ENCODE measurements at places on chromosomes 3 and 15.

DNA sequence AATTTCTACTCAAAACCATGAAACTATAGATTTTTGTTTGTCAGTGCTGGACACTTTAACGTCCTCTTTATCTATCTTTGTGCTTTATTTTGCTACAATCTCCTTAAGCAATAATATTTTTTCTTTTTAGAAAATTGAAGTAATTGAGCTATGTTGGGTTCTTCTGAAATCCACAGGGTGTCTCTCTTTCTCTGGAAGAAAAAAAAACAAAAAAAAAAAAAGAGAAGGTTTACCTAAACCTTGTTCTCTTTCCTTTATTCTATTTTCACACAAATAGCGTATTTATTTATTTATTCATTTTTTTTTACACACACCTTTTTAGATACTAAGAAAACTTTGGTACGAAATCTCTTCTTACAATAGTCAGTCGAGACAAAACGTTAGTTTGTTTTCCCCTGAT is 601.0 kb downstream of the EDEM1 start:
- DNase-seq: no peak

GRCh38 chr15:66946578-66947164 is 118.7 kb upstream of the SMAD3 start:
- DNase-seq: peak; percentile 57

- no peak for DNase-seq
These were observed 812 bp downstream of the TEX55 start for GRCh38 chr3:119146578-119147375.

DNA sequence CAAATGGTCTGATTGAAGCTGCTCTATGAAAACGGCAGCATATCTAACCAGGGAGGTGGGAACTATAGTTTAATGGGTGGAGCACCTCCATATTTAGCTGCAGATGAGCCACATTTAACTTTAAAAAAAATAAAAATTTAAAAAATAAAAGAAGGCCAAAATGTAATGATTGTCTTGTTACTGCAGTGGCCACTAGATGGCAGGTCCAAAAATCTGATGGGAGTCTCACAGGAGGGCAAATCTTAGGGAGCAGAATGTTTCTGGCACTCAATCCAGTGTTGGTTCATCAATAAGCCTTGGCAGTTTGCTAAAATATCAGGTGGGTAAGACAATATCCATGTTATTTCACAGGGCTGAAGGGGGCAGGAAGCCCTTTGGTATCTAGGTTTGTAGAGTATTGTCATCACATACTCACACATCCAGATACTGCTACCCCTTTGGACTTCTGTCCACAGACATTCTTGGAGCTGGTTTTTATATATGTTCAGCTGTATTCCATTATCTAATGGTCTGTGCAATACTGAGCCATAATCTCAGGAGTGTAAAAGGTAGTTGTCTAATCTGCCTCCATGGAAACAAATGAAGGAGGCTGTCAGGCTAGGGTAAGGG is 233.3 kb downstream of the TIGIT start:
- no peak for DNase-seq

- peak; percentile 42 for DNase-seq
These were observed 170.0 kb downstream of the RAB11A start for GRCh38 chr15:66039117-66039871.

- no peak for DNase-seq
These were observed 133.7 kb upstream of the TSC22D2 start for GRCh38 chr3:150274372-150274771.

DNA sequence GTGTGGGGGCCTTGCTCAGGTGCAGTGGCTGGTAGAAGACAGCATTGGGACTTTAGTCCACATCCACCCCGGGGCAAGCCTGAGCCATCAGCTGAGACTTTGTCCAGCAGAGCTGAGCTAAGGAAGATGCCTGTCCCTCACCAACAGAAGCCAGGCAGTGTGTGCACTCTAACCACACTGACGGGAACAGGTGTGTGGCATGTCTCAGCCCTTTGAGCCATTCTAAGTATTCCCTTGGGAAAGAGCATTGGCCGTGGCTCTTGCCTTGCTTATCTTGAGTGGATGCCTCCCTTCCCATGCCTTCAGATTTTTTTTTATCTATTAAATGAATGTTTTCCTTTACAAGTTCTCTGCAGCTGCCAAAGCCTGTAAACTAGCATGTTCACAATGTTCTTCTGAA is 3.5 kb downstream of the GABRA5 start:
- no peak for DNase-seq

DNA sequence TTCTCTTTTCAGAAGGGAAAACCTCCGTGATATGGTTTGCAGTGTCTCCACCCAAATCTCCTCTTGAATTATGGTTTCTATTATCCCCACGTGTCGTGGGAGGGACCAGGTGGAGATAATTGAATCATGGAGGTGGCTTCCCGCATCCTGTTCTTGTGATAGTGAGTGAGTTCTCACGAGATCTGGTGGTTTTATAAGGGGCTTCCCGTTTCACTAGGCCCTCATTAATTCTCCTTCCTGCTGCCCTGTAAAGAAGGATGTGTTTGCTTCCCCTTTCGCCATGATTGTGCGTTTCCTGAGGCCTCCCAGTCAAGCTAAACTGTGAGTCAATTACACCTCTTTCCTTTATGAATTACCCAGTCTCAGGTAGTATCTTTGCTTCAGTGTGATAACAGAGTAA is 692.7 kb upstream of the GRM7 start:
- DNase-seq: no peak

DNA sequence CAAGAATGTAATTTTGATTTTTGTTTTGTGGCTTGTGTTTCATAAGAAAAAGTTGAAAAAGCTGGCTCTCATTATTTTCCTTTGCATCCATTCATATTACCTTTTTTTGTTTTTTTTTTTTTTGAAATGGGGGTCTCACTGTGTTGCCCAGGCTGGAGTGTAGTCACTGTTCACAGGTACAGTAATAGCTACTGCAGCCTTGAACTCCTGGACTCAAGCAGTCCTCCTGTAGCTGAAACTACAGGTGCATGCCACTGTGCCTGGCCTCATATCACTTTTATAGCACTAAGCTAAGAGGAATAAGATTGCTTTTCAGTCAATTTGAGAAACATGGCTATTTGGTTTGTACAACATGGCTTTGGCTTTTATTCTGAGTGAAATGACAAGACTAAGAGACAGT is 49.8 kb downstream of the TCF12 start:
- DNase-seq: no peak

DNA sequence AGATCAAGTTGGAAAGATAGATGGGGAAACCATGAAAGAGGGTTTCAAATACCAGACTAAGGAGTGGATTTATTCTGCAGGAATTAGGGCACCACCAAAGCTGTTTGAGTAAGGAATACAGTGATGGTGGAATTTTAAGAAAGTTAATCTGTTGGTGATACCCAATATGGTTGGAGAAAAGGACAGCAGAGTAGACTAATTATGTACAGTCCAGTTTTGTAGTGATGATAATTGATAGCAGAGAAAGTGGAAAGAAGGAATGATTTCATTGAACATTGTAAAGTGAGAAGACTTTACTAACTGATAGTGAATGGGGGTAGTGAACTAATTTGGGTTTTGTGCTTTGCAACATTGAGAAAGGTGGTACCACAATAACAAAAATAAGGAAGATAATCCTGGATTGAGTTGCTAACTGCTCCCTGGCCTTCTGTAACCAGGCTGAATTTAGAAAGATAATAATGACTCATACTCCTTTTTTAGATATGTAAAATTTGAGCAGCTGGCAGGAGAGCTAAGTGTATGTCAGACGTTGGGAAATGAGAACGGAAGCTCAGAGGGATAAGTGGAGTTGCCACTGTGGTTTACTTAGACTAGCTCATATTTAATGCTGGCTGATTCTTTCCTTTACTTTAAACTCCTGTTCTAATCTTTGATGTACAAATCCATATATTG is 16.9 kb downstream of the TCAIM start:
- no peak for DNase-seq

GRCh38 chr3:12356996-12357395 is 68.1 kb downstream of the PPARG start:
- no peak for DNase-seq

GRCh38 chr3:72890166-72890925 is 2.5 kb downstream of the GXYLT2 start:
- no peak for DNase-seq

GRCh38 chr3:117836296-117836695 is 1126.7 kb downstream of the TUSC7 start:
- no peak for DNase-seq

GRCh38 chr3:45931496-45931895 is 11.8 kb upstream of the CXCR6 start:
- DNase-seq: no peak

DNA sequence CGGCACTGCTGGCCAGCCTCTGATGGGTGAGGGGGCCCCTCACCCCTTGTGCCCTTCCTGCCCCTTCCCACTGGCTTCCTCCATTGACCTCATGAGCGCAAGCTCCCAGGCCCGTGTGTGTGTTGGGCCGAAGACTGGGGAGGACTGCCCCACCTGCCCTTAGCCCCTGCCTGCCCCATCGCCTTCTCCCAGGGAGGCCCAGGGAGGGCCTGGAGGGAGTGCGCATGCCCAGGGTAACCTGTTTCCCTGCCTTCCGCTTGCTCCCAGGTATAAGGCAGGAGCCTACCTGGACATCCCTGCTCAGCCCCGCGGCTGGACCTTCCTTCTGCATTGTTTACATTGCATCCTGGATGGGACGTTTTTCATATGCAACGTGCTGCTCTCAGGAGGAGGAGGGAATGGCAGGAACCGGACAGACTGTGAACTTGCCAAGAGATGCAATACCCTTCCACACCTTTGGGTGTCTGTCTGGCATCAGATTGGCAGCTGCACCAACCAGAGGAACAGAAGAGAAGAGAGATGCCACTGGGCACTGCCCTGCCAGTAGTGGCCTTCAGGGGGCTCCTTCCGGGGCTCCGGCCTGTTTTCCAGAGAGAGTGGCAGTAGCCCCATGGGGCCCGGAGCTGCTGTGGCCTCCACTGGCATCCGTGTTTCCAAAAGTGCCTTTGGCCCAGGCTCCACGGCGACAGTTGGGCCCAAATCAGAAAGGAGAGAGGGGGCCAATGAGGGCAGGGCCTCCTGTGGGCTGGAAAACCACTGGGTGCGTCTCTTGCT is 8.8 kb downstream of the DLL4 start:
- DNase-seq: no peak
